Mammary epithelial cell (primary cell): ENCODE measurements at places on chromosomes 5 and 9. TPM values are rescaled to one million over a fixed set of nuclear protein-coding genes. Genes with fewer than 3 reads are reported as not detected.

MSX2 gene
- 2.0 TPM for total RNA-seq

DDX41 gene
- total RNA-seq: 60.7 TPM

CCL27 gene
- not detected for total RNA-seq

TAF11L5 gene
- not detected in 2 replicates for total RNA-seq

PCSK1 gene
- not detected in 2 replicates for total RNA-seq

KIF12 gene
- 1.3 and 1.6 TPM in 2 replicates for total RNA-seq

DNM1 gene
- 2.4 and 3.2 TPM in 2 replicates for total RNA-seq

PGM5 gene
- total RNA-seq: 0.86 and 0.96 TPM in 2 replicates

DBH gene
- not detected in 2 replicates for total RNA-seq

CDO1 gene
- total RNA-seq: 1.8 TPM

DMGDH gene
- 3.8 TPM for total RNA-seq

ITK gene
- total RNA-seq: not detected

COL23A1 gene
- 0.33 TPM for total RNA-seq

PHF24 gene
- under 0.01 TPM for total RNA-seq

DEPDC1B gene
- 12.3 TPM for total RNA-seq

NR6A1 gene
- 2.9 and 3.2 TPM in 2 replicates for total RNA-seq

SV2C gene
- total RNA-seq: under 0.01 TPM
